Stimulated activated CD8-positive, alpha-beta memory T cell treated with anti-CD3 and anti-CD28 coated beads, Interleukin-15, amount 100 ng/mL, for 24 hours (primary cell): ENCODE measurements at places on chromosomes 2 and 18.

- DNase-seq, result no peak
Observed at GRCh38 chr2:61291851-61292575, 130.0 kb downstream of the C2orf74 start.

DNA sequence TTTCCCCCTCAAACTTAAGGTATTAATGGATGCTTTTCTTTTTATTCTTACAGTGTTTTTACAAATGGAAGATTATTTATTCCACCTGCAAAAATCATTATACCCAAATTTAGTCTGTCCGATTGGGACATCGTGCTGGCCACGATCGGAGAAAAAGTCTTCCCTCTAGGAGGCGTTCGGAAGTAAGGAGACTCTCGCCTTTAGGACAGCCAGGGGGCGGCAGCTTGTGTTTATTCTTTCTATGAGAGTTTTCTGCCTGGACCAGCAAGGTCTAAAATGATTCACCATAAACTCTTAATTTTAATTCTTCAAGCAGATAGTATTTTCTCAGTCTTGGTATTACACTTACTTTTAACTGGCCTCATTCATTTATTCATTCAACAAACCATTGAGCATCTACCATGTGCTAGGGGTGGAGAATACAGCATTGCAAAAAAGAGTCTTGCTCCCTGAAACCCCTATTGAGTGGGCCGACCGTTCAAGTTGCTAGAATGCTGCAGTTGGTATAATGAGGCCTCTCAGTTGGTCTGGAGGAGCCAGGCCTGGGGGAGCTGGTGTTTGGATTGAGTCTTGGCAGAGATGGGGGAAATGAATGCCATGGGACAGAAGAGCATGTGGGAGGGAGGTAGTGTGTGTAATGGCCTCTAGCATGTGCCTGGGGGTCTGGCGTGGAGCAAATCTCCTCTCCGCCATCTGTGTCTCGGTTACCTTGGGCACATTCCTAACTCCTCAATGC is 38.7 kb downstream of the DCDC2C start:
- DNase-seq, result no peak

GRCh38 chr2:70381235-70381634 is 79.4 kb upstream of the FAM136A start:
- DNase-seq, result no peak

DNA sequence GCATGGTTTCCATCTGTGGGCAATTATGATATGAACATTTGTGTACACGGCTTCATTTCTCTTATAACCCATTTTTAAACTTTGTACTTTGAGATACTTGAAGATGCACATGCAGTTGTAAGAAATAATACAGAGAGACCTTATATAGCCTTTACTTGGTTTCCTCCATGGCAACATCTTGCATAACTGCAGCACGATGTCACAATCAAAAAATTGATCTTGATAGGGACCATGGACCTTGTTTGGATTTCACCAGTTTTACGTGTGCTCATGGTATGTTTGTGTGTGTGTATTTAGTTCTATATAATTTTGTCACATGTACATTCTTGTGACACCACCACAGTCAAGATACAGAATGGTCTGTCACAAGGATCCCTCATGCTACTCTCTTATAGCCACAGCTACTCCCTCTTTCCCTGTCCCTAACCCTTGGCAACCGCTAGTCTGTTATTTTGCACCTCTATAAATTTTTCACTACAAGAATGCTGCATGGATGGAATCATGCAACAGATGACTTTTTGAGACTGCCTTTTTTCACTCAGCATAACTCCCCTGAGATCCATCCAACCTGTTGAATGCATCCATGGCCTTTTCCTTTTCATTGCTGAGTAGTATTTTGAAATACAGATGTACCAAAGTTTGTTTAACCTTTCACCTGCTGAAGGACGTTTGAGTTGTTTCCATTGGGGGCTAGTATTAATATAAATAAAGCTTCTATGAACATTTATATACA is 19.4 kb upstream of the MLPH start:
- no peak for DNase-seq

GRCh38 chr2:186518291-186518690 is 32.2 kb downstream of the ZC3H15 start:
- DNase-seq, result no peak

- no peak for DNase-seq
Observed at GRCh38 chr2:44602446-44602845, 240.7 kb downstream of the CAMKMT start.

GRCh38 chr2:1731447-1731962 is 12.8 kb downstream of the PXDN start:
- no peak for DNase-seq

GRCh38 chr18:48913201-48913600 is 37.6 kb downstream of the SMAD7 start:
- no peak for DNase-seq

DNA sequence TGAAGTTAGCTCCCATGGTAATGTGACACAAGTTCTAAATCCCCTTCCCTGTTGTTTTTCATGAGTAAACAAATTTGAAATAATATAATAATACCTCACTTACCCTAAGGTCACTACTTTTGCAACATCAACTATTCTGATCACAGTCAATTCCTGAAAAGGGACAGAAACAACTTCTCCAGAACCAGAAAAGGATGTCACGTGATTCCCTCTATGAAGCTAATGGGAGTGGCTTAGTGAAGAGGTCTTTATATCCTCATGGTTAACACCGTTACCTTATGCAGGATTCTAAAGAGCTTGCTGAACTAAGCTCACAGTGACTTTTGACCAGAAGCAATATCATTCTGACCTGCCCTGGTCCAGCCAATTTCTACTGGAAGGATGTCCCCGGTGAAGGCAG is 51.6 kb downstream of the DOCK10 start:
- DNase-seq, result no peak

- DNase-seq, result no peak
Observed at GRCh38 chr2:138775736-138776135, 4.5 kb downstream of the NXPH2 start.

DNA sequence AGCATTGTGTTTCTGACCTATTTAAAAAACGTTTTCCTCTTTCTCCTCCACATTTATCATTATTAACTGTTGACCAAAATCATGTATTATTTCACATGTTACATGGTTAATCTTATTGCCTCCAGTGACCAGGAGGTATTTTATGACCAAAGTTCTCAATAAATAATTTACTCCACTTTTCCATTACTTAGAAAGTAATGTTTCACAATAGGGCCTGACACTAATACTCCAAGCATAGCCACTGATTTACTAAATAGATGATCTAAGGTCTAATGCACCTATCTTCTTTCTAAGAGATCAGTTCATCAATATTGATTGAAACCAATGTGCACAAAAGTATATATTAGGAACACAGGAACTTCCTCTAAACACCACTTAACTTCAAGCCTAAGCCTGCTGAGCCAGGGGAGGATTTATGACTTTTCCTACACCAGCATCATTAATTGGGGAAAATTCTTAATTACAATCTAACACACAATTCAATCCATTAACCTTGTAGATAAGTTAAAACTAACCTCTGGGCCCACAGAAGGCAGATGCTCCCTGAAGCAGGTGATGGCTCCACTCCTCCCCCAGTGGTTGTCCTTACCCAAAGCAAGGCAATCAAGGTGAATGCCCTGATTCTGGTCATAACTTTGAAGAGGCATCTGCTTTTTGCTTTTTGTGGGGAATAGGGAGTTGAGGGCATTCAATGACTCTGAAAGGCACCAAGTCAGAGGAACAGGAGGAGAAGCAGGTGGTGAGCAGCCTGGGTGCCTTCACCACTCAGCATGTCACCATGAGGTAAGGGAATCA is 33.9 kb downstream of the RBMS1 start:
- no peak for DNase-seq

- DNase-seq, result no peak
Observed at GRCh38 chr2:158766524-158766923, 28.6 kb upstream of the DAPL1 start.

GRCh38 chr2:31511376-31511775 is 69.4 kb downstream of the SRD5A2 start:
- no peak for DNase-seq

GRCh38 chr2:117330641-117331040 is 483.9 kb upstream of the DDX18 start:
- no peak for DNase-seq

DNA sequence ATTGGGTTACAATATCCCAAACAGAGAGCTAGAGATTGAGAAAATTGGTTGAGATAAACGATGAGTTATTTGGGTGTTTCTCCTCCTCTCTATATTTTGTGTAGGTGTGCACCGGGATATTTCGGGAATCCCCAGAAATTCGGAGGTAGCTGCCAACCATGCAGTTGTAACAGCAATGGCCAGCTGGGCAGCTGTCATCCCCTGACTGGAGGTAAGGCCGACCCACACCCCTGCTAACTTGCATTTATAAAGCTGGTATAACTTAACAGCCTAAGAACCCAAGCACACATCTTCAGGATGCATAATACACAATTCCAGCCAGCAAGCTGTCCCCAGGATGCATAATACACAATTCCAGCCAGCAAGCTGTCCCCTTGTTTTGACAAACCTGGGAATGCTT is 124.6 kb upstream of the TTC39C start:
- DNase-seq, result no peak

GRCh38 chr2:50484371-50484770 is 547.6 kb downstream of the NRXN1 start:
- DNase-seq, result no peak

DNA sequence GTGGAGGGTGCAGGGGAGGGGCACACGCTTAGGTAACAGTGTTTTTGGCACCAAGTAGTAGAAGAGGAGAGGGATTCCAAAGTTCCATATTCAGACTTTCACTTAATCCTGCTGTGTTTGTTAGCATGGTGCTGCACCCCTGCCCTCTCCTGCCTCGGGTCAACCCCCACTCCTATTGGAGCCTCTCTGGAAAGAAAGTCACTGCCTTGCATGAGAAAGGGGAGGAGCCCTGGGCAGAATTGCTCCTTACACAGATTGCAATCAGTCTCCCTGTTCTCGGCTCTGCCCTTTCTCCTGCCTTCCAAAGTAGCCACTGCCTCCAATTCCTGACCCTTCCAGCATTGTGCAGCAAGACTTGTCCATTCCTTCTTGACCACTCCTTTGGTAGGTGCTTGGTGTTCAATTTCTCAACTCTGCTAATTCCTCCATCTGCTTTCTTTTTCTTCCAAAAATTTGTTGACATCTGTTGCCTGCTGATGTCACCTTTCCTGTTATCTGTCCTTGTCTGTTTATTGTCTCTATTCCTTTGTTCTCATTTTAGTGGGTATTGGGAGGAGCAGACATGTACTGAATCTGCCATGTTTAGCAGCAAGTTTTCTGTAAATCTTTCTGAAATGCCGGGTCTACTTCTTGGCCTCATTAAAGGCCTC is 225.4 kb downstream of the LOXHD1 start:
- DNase-seq, result no peak

DNA sequence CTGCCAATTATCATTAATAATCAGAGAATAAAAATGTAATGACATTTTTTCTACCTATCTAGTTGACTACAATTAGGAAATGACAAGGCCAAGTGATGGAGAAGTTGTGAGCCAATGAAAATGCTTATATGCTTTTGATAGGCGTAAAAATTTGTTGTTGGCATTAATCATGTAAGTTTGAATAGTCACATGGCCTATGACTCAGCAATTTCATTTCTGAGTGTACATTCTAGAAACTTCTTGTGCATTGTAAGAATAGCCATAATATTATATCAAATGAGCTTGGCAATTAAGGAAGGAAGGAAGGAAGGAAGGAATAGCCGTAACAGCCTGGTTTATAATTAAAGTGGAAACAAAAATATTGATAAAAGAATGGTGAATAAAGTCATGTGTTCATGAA is 179.9 kb downstream of the PTH2R start:
- no peak for DNase-seq

DNA sequence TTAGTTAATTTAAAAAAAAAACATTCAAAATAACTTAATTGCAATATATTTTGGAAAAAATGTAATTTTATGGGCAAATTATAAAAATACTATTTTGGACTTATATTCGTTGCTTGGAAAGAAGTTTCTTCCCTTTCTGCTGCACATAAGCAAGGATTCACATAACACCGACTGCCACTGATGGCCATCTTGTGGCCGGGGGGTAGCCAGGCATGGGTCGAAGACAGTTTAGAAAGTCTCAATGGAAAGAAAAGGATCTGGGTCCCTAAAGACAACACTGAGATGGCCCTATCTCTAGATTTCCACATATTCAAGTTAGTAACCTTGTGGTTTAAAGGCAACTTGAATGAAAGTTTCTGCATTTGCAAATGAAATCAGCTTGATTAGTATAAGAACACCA is 318.6 kb downstream of the AKAIN1 start:
- DNase-seq, result no peak

GRCh38 chr2:34787341-34787740 is 1188.2 kb upstream of the FAM98A start:
- no peak for DNase-seq

DNA sequence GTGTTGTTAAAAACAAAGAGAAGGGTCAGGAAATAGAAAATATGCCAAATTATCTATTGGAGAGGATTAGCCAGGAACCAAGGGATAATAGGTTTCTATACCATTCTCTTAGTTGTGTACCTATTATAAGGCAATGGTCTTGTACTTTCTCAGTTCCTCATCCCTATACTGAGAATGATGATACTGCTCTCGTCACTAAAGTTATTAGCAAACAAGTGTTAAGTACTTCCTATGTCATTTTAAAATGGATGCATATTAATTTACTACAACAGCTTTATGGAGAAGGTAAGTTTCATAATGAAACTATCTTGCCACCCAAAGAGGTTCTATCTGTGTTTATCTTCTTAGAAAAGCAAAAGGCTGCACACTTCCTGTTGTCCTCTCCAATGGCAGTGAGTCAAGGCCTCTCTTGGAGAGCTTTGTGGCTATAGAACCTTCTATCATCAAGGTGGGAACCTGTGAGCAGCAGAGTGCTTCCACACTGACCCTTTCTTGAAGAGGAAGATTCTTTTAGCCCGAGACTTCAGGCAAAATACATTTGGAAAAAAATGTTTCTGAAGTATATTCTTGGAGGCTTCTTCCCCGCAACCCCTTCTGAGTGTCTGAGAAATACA is 460.7 kb upstream of the FANCL start:
- DNase-seq, result no peak

- DNase-seq, result no peak
Observed at GRCh38 chr2:107027205-107027604, 141.2 kb upstream of the ST6GAL2 start.

DNA sequence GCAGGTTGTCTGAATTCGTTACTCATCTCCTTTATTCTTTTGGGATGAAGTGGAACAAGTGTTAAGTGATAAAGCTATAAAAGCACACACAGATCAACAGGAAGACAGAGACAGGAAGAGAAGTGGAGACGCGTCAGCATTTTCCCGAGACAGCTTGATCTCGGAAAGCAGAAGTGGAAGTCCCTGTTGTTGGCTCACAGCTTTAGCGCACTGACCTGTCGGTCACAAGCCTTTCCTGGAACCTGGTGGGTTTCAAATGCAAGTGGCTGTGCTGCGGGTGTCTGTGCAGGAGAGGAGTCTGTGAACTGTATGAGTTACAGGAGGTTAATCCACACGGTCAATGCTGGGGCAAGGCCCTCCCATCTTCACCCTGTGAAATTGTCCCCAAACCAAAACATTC is 116.6 kb upstream of the PELI1 start:
- no peak for DNase-seq

GRCh38 chr2:143452817-143453451 is 323.7 kb downstream of the ARHGAP15 start:
- no peak for DNase-seq

GRCh38 chr2:42107249-42108042 is 59.6 kb downstream of the PKDCC start:
- DNase-seq, result no peak
